Osteoblast (primary cell): ENCODE measurements at places on chromosomes 1 and 21. TPM values are rescaled to one million over a fixed set of nuclear protein-coding genes. Genes with fewer than 3 reads are reported as not detected.

DNA sequence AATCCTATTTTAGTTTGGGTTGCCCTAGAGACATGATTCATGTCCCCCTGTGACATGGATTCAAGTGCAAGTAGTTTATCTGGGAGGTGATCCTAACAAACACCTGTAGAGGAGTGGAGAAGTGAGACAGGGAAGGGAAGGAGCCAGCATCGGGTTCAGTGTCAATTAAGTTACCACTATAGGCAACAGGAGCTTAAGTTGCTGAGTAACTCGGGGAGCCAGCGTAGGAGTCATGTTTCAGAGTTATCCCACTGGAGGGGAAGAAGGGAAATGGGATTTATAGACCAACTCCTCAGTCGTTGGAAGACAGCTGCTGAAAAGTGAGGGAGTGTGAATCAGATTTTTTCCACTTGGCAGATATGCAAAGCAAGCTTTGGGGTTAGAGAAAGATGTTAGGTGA lies 54.9 kb downstream of the SLC30A7 start:
- DNase-seq, result no peak

The RBP7 gene
- total RNA-seq, result not detected in 2 replicates

The ACTL8 gene
- total RNA-seq, result not detected in 2 replicates

- DNase-seq, result peak; percentile 85
These were observed 124.6 kb upstream of the KRTAP19-8 start for GRCh38 chr21:31162827-31163226.

The DCST1 gene
- total RNA-seq, result not detected in 2 replicates

GRCh38 chr1:212479188-212479587 lies 46.5 kb downstream of the NENF start:
- no peak for DNase-seq

DNA sequence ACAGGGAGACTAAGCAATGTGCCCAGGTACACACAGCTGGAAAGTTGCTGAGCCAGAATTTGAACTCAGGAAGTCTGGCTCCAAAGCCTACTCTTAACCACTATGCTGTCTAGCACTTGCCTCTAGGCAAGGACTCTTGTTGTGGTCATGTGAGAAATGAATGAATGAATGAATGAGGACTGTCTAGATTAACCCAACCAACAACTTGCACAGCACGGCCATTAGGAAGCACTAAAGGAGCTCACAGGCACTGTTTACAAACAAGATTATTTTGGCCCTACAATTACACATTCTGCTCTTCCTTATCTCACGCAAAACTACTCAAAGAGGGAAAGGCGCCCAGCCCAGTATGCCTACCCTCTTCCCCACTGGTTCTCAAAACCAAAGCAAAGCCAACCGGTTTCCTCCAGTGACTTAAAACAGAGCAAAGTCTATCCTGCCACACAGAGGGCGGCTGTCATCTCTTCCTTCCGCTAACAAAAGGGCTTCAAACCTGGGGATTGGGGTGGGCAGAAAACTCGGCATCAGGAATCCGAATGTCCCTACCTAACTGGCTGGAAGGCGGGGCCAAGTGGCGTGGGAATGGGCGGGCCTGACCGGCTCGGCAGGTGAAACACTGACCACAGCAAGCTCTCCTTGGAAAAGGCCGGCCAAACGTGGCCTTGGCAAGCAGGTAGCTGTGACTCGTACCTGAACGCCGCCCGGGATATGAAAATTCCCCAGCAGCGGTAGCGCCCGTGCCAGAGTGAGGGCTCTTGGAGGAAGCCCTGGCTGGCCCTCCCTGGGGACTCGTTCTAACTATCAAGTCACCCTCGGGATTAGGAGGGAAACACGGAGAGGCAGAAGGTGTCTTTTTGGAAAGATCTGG lies 948 bp downstream of the STK40 start:
- no peak for DNase-seq

GRCh38 chr1:182211386-182211785 lies 149.9 kb upstream of the ZNF648 start:
- DNase-seq, result no peak

The GUCA2A gene
- total RNA-seq, result not detected in 2 replicates

The TRIM67 gene
- total RNA-seq, result 0.29 and 0.36 TPM in 2 replicates

The NBPF4 gene
- under 0.01 TPM in 1 of 2 replicates, not detected in the other for total RNA-seq

The LCE3E gene
- not detected in 2 replicates for total RNA-seq

GRCh38 chr1:165056914-165057313 lies 299.6 kb downstream of the LMX1A start:
- no peak for DNase-seq

GRCh38 chr1:203901581-203901980 lies 40.2 kb downstream of the SNRPE start:
- no peak for DNase-seq

DNA sequence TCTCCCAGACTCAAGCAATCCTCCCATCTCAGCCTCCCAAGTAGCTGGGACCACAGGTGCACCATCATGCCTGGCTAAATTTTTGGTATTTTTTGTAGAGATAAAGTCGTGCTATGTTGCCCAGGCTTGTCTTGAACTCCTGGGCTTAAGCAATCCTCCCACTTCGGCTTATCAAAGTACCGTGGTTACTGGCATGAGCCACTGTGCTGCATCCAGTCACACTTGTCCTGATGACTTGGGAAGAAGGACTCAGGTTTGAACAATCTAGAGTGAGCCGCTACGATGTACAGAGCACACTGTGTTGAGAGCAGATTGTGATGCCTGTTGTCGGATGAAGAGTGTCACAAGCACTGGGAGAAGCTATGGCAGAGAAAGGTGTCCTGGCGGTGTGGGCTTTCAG lies 27.2 kb downstream of the RNF187 start:
- DNase-seq, result no peak

DNA sequence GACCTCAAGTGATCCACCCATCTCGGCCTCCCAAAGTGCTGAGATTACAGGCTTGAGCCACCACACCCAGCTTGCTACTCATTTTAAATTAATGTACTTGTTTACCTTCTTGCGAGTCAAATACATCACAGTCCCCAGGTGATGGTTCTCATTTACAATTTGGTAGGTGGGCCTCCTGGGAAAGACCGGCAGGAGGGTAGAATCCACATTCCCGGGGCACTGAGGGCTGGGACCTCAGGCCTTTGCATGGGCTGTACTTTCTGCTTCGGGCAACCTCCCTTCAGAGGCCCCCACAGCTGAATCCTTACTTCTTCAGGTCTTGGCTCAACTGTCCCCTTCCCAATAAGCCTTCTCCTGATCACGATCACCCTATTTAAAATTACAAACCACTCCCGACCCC lies 165.5 kb downstream of the KAZN start:
- DNase-seq, result no peak

The LGALS8 gene
- 79.6 and 86.9 TPM in 2 replicates for total RNA-seq

DNA sequence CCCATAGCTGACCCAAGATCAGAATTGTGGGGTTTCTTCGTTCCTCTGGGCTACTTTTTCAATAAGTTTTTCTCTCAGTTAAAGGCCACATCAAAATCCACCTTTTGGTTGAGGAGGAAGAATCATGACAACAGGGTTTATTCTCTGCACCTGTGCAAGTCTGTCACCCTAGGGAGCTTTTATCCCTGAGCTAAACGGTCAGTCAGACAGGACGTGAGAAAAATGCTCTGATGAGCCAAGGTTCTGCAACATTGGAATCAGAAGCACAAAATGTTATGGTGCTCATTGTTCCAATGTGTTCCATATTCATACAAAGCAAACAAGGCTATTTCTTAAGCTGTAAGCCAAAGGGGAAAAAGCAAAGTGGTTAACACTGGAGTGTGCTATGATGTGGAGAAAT lies 7.4 kb upstream of the ERICH3 start:
- no peak for DNase-seq

- no peak for DNase-seq
These were observed 2.6 kb downstream of the TEDDM1 start for GRCh38 chr1:182397653-182398393.

DNA sequence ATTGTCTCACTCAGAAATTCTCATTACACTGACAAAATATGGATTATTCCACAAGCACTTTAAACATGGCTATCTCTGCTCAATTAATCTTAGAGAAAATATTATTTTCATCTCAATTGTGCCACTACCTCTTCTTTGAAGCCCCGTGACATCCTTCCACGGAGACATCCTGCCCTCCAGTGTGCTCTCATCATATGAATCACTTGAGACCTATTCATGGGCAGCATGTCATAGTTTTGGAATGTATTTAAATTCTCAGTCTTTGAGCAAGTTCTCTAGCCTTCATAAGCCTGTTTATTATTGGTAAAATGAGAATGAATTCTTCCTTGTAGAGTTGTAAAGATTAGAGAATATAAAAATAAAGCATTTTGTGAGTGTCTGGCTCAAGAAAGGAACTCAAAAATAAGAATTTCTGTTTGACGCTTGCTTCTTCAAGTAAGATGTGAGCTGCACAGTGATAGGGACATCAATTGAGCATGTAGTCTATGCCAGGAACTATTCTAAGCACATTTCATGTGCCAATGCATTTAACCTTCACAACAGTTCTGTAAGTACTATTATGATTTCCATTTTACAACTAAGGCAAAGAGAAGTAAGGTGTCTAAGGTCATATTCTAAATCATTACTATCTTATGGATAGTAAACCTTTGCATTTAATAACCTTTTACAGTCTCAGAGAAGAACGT lies 557.4 kb upstream of the ZRANB2 start:
- DNase-seq, result no peak

- peak; percentile 93 for DNase-seq
These were observed 45.8 kb upstream of the DMRTB1 start for GRCh38 chr1:53413175-53414001.

DNA sequence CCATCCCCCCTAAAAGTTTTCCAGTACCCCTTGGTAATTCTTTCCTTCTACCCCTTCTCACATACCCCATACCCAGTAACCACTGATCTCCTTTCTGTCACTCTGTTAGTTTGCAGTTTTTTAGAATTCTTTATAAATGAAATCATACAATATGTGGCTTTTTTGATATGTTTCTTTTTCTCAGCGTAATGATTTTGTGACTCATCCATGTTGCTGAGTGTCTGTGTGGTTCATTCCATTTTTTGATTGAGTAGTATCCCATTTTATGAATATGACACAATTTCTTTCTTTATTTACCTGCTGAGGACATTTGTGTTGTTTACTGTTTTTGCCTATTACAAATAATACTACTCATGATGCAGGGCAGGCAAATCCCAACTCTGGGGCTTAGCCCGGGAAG lies 1605.3 kb downstream of the BRINP3 start:
- DNase-seq, result no peak

The ADCY10 gene
- total RNA-seq, result 0.29 and 0.36 TPM in 2 replicates
